ENCODE measurements at places on chromosomes 2 and 18.

DNA sequence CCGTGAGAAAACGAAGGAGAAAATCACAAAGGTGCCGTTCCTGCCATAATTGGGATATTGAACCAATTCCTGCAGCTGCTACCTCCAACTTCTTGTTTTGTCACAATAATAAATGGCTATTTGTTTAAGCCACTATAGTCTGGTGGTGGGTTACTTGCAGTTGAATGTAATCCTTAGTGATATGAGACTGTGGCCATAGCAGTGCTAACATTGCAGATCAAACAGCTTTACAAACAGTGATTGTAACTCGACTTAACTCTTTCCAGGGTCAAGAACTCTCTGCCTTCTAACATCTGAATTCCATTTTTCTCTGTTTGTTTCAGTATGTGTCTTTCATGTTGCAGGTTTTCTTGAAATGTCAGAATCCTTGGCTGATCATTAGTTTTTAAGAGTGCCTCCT is 24.7 kb upstream of the HNRNPLL start:
- no peak for DNase-seq

GRCh38 chr2:225867071-225867470 is 467.6 kb downstream of the NYAP2 start:
- peak; percentile 76 for DNase-seq

DNA sequence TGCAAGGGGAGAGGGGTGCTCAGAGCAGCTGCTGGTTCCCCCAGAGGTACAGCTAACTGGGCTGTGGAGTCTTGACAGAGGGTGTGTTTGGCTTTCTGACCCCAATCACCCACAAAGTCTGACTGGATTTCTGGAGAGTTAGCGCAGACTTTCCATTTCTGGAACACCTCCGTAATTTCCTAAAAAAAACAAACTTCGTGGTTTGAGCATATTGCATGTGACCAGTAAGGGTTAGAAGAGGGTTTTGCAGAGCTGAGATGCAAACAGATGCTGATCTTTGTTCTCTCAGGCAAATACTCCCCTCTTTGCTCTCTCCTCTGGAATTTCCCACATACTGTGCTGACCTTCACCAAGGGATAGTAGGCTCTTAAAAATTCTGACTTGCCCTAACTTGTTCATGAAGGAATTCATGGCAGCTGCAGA is 44.5 kb upstream of the TMEM247 start:
- DNase-seq = no peak

DNA sequence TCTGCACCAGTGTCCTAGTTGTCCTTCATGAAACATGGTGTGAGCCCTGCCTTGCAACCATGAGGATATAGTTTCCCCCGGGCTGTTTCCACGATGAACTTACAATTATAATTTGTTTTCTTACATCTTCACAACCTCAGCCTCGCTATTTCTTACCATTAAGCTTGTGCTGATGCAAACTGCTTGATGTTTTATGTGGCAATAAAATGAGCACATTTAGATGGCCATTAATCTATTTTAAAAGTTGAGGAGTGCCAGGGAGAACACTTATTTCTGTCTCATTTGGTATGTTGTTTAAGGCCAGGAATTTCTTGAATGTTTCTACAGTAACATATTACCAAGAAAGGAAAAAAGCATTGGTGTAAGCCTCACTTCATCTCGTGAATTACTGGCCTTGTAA is 214.5 kb upstream of the SLC8A1 start:
- peak; percentile 59 for DNase-seq

DNA sequence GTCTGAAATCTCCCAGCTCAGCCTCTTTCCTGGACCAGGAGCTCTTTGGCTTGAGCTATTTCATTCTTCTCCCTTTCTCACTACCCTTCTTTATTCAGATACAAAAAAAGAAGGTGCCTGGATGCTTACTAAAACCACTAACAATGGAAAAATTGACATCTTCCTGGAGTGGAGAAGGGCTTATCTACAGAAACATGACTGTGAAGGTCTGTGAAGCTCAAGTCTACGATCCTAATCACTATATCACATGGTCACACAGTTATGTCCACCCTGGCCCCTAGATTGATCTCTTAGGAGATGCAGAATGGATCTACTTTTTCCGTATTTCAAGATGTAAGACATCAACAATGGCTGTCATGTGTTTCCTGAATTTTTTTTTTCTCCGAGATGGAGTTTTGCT is 5.7 kb upstream of the KRCC1 start:
- DNase-seq = no peak

- DNase-seq = no peak
Measured at GRCh38 chr2:160328811-160329527, 128.9 kb upstream of the ITGB6 start.

DNA sequence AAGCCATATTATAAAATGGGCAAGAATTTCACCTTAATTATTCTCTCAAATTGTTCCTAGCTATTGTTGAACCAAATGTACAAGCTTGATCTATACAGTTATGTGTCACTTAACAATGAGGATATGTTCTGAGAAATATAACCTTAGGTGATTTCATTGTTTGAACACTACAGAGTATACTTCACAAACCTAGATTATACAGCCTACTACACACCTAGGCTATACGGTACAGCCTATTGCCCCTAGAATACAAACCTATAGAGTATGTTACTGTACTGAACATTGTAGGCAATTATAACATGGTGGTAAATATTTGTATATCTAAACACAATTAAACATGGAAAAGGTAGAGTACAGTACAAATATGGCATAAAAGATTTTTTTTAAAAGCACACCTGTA is 42.9 kb upstream of the MMADHC start:
- no peak for DNase-seq

GRCh38 chr2:38465789-38466127 is 88.7 kb upstream of the ATL2 start:
- no peak for DNase-seq

DNA sequence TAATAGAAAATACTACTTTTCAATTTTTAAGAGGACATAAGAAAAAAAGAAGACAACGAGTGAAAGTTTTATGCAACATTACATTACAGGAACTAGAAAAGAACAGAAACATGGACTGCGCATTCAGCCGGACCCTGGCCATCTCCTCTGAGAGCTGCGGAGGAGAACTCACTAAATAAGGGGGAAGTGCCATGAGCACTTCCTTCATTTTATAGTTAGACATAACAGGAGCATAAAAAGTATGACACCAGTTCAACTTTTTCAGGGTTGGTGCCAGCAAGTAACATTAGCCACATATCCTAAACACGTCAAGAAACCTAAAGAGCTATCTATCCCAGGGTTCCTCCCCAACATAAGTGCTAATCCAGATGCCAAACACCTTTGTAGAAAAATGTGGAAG is 78.0 kb upstream of the SERTAD2 start:
- DNase-seq = no peak

- DNase-seq = no peak
Measured at GRCh38 chr18:35190948-35191697, 49.7 kb upstream of the ZNF397 start.

DNA sequence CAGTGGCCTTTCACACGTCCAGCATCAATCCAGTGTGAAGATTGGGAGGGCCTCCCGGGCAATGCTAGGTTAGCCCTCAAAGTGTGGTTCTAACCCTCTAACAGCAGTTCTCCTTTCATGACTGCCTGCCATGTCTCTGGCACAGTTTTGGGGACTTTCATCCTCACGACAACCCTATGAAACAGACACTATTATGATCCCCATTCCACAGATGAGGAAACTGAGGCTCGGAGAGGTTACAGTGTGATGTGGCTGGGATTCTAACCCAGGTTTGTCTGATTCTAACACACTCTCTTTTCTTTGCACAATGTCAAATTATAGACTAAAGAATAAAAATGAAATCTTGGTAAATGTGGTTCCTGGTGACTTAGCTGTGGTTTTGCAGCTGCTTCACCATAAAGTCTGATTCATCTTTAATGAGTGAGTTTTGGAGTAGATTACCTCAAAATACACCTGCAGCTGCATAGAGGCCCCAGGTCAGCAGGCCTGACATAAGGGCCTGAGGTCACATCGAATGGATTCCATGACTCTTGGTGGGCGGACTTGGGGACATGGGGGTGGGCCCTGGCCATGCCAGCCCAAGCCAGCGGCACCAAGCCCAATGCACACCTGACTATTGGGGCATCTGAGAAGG is 214.4 kb downstream of the GLI2 start:
- DNase-seq = no peak

DNA sequence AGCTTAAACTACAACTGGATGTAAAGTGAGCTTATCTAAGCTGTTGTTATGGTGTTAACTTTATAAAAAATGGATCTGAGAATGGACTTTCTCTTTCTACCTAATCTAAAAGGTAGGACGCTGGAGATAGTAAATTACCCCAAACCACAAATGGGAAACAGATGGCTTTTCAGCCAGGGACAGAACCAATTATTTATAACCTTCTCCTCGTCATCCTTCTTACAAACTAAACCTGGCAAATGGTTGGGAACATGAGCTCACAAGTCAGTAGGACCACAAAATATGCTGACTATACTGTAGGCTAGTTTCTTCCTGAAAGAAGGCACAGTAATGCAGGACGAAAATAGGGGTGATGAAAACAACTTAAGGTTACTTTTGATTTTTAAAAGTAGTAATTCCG is 32.7 kb upstream of the ZDBF2 start:
- DNase-seq = no peak

- DNase-seq = peak; percentile 85
Measured at GRCh38 chr18:51211552-51211951, 14.1 kb upstream of the MEX3C start.

DNA sequence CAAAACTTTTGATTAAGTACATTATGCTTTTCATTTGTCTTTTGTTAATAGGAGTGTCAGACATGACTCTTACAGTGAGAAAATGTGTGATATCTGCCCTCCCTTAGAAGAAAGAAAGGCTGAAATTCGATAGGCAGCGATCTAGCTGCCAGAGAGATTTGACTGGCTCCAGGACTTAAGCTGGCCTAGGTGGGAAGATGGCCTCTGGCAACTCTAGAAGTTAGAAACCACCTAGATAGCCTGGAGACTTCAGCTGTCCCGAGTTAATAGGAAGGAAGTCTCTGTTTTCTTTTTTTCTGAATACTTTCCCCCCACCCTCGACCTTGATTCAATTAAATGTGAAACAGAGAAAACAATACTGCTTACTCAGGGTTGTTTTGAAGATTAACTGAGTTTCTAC is 1194.7 kb upstream of the CRIM1 start:
- no peak for DNase-seq

- DNase-seq = no peak
Measured at GRCh38 chr2:71783815-71784214, 330.5 kb downstream of the DYSF start.

DNA sequence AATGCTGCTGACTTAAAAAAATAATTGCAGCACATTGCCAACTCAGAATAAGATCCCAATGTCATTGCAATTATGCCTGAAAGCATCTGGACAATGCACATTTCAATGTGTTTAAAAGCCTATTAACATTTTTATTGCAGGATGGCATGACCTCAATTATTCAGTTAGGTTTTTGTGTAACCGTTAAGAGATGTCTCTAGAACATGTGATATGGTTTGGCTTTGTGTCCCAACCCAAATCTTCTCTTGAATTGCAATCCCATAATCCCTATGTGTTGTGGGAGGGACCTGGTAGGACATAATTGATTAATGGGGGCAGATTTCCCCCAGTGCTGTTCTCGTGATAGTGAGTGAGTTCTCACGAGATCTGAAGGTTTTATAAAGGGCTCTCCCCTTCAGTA is 43.2 kb upstream of the ZC3H15 start:
- DNase-seq = no peak

DNA sequence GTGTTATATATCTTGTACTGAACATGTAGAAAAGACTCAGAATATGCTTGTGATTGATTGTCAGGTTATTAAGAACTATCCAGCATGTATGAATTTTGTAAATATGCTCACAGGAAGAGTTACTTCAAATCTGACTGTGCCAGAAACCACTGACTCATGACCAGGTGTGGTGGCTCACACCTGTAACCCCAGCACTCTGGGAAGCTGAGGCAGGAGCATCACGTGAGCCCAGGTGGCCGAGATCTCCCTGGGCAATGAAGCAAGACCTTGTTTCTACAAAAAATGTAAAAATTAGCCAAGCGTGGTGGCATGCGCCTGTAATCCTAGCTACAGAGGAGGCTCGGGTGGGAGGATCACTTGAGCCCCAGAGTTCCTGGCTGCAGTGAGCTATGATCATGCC is 126.6 kb downstream of the COMMD1 start:
- DNase-seq = no peak

DNA sequence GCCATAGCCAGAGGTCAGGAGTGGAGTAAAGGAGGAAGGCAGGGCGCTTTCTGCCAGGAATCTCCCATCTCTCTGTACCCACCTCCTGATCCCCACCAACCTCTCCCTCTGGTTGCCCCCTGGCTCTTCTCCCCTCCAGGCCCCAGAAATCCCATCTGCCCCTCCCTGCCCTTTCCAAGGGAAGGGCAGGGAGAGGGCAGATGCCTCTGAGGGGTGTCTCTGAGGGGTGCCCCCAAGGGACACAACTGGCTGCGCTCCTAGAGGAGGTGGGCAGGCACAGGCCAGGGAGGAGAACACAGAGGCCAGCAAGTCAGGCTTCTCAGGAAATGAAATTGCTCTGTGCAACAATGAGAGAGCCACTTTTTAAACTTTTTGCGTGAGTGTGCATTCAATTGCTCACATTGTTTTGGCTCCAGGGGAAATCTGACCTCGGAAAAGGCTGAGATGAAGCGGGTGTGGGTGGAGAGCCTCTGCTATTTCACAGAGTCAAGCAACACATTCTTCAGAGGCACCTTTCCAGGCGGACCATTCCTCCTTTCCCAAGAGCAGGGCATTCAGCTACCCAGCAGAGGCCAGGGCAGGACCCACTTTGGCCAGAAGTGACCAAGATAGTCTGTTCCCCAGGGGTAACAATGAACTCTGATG is 125.5 kb downstream of the SMAD7 start:
- DNase-seq = no peak

- DNase-seq = no peak
Measured at GRCh38 chr2:151191001-151191400, 70.7 kb downstream of the RBM43 start.

DNA sequence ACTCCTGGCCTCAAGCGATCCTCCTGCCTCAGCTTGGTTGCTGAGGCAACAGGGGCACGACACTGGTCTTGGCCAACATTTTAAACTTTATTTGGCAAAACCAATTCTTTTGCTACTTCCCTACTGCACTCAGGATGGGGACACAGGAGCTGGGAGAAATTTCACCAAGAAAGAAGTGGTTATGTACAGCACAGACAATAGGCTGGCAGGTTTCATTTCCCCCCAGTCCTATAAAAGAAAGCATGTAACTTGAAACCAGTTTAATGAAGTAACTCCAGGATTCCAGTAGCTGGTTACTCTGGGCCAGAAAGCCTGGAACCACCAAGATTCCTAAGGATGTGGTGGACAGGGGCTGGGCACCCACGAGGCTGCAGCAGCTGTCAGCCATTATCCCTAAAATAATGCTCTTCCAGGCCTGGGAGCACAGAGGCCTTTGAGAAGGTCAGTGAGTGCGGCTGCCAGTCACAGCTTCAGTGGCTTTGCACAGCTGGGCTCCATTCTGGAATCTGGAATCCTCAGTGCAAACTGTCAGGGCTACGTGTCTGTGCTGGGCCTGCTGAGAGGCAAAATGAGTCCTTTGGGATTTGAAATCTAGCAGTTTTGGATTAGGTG is 142.3 kb upstream of the ITGA6 start:
- DNase-seq = peak; percentile 43
